ENCODE measurements at places on chromosomes 4 and X.
A peak's percentile ranks its signal among the peaks of the same experiment; 100 is the strongest.

- DNase-seq: no peak
These were observed 528.4 kb upstream of the AMOT start for GRCh38 chrX:113369056-113369455.

- peak; percentile 21 for DNase-seq
These were observed 497 bp downstream of the HPGD start for GRCh38 chr4:174521800-174522182.

DNA sequence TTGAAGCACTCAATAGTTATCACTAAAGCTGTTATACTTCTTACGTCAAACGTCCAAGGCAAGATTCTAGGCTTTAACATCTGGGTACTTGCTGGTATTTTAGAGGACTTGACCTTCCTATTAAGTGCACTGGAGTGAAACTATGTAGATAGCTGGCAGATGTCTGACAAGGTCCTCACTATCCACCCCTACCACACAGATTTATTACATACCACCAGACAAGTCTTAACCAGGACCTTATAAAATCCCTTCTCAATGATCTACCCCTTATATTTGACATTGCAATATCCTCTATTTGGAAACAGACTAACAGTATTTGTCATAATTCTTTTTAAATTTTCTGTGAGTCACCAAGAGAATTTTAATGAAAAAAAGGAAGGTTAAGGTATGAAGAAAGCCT, 78.8 kb downstream of the PDGFC start:
- no peak for DNase-seq

DNA sequence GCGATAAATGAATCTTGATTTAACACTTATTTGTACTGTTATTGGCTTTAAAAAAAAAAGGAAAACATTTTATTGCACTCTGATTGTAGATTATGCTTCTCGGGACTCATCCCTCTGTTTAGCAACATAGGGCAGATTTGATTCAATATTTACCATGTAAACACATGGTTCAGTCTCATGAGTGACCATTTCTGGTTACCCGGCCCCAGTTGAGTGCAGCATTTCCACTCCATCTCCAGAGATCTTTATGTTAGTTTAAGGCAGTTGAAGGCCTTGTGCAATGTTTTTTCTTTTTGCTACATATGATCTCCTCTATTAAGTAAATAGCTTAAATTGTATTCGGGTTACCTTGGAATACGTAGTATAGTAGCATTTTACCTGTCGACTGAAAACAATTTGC, 143.3 kb upstream of the RPS6KA3 start:
- no peak for DNase-seq

DNA sequence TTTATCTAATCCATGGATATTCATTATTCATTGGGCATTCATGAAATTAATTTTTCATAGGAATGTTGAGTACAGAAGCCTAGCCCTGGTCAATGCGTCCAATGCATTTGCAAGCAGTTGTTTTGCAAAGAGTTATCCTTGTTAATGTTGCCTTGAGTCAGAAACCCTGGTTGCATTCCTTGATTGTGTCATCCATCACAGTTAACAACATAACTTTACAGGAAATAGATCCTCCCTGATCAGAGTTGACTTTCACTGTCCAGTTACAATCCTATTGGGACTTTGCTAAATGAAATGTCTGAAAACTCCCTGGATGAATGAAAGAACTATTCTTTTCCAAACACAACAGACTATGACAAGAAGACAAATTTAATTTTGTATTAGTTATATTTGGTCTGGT, 924.3 kb upstream of the SLIT2 start:
- no peak for DNase-seq

DNA sequence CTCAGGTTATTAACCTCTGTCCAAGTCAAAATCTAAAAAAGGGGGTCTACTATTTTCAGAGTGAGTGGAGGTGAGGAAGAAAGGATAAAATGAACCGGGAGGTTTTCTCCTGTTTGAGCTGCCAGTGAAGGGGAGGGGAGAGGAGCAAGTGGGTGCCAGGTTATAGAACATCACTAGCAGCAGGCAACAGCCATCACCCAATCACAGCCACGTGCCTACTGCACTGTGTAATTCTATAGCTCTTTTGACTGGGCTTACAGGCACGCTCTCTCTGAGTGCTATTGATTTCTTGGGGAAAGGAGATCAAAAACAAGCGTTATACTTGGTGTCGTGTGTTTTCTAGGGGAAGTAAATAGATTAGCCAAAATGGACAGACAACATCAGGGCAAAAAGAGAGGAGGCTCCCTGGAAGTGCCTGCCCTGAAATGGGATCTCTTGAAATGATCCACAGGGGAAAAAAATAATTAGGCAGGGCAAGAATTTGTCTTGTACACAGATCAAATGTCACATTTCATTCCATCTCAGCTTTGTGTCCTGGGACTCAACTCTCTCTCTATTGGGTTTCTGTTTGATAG, 300.5 kb upstream of the LCORL start:
- no peak for DNase-seq

DNA sequence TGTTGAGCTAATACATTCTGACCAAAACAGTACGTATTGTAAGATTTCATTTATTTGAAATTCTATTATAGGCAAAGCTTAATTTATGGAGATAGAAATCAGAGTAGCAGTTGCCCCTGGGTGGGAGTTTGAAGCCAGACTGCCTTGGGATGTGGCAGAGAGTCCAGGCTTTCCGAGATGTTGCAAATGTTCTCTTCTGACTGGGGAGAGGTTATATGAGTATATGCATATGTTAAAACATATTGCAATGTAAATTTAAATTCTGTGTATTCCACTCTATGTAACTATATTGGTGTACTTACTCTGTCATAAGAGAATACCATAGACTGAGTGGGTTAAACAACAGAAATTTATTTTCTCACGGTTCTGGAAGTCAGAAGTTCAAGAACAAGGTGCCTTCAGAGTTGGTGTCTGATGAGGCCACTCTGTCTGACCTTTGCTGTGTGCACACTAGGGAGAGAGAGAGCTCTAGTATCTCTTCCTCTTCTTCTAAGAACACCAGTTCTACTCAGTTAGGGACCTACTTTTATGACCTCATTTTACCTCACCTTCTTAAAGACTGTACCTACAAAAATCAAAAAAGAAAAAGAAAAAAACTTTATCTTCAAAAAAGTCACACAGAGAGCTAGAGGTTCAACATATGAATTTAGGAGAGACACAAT, 299.3 kb upstream of the HS3ST1 start:
- DNase-seq: no peak

GRCh38 chr4:87073199-87074120, 138.6 kb downstream of the AFF1 start:
- DNase-seq: peak; percentile 75

DNA sequence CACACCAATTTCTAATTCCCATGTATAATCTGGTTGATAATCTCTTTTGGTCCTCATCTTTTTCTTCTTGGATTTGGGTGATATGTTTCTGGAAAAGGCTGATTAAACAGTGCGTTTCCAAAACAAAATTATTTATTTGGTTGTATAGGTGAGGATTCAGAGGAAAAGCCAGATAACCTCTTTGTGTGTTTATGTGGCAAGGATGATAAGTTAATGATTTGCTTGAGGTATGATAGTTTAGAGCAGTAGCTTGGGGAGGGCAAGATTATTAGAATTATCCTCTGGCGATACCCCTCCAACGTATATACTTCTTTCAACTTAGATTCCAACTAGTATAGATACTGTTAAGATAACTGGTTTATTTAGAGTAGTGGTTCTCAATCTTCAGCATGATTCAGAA, 53.3 kb downstream of the SLC4A4 start:
- no peak for DNase-seq

- no peak for DNase-seq
These were observed 44.0 kb downstream of the NUDT10 start for GRCh38 chrX:51376672-51377071.

- peak; percentile 75 for DNase-seq
These were observed 40.4 kb downstream of the ENPEP start for GRCh38 chr4:110516106-110516922.

DNA sequence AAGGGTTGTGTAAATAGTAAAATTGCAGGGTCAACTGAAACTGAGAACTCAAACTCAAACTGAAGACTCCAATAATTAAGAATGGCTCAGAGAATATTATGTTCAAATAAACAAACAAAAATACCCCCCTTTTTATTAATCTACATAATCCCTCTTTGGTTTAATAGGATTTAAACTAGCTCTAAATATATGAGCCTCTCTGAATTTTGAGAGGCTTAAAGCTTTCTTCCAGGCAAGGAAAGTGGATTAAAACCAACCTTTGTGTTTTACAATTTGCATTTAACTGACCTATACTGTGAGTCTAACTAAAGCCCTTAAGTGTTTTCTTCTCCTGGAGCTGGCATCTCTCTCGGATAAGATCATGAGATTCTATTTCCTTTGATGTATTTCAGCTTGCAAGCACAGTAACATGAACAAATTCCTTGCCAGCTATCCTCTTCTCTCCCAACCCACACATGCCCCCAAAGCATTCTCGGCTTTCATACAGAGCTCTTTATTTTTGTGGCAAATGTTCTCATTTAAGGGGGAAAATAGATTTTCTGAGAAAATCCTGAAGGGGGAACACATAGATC, 1310.8 kb upstream of the AGA start:
- DNase-seq: no peak

- DNase-seq: no peak
These were observed 95.0 kb downstream of the NYX start for GRCh38 chrX:41542135-41542534.
